ENCODE measurements at places on chromosomes 16 and 17.

DNA sequence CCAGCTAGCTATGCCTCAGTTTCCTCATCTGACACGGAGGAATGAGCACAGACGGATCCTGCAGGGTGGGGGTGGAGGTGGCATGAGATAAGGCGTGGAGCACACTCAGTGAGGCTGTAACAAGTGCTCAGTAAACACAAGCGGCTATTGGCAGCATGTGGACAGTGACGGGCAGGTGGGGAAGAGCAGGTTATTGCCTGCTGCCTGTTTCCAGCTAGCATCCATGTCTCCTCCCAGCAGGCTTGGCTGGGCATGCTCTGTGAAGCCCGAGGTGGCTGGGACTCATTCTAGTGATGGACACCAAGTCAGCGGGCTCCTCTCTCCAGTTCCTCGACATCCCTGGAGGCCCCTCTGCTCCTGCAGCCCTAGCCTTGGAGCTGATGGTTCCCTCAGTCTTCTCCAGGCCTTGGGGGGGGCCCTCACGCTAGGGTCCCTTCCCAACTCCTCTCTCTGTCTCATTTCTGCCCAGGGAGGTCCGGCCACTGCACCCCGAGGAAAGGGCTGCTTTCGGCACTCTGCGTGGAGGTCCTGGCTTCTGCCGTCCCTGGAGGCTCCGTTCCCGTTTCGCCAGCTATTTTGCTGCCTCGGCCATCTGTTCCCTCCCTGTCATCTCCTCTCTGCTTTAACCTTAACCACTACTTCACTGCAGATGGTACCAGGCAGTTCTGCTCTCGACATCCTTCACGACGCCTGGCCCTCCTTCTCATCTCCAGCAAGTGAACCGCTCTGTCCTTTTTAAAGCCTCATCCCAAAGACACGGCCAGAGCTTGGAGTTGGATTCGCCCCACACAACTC lies 6.2 kb downstream of the RTN4RL1 start:
- no peak for DNase-seq

GRCh38 chr16:86221085-86221484 lies 289.2 kb upstream of the FOXF1 start:
- no peak for DNase-seq

DNA sequence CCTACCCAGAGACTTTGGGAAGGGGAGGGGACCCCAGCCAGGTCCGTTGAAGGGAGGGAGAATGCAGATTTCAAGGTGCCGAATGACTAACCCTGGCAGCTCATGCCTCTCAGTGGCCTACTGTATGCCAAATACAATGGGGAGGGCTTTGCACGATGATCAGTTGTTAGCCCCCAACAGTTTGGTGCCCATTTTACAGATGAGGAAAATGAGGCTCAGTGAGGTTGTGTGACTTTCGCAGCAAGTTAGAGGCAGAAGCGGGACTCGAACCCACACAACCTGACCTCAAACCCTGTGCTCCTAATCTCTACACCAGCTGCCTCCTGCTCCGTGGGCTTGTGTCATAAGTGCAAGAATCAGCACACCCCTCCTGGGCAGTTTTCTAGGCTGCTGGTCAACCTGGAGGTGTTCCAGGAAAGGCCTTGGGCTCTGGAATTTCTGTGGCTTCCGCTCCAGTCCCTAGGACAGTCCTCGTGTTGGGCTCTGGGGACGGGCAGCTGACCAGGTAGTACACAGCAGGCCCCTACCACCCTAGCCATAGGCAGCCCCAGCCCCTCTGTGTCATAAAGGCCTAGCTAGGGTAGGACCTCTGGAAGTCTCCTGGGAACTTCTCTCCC lies 11.9 kb upstream of the NAGPA start:
- DNase-seq: no peak

- DNase-seq: no peak
These were observed 45.8 kb downstream of the TEX2 start for GRCh38 chr17:64217249-64217691.

DNA sequence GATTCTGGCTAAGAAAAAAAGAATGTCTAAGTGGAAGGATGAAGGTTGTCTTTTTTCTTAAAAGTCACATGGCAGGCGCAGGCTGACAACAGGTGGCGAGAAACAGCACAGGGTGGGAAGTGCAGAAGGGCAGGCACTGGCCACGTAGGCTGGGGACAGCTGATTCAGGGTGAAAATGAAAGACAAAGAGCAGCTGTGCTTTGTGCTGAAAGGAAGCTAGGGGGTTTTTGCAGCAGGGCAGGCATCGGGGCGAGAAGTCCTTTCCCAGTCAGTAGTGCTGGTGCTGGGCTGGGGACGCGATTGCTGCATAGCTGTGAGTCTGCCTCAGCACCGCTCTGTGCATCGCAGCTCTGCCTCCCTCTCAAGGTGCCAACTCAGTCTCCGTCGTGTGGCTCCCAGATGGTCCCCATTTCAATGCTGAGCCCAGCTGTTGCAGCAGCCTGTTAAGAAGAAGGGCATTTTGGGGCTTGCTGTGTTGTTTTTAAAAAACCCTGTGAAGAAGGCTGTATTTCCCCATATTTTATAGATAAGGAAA lies 183.1 kb upstream of the CCL2 start:
- no peak for DNase-seq

DNA sequence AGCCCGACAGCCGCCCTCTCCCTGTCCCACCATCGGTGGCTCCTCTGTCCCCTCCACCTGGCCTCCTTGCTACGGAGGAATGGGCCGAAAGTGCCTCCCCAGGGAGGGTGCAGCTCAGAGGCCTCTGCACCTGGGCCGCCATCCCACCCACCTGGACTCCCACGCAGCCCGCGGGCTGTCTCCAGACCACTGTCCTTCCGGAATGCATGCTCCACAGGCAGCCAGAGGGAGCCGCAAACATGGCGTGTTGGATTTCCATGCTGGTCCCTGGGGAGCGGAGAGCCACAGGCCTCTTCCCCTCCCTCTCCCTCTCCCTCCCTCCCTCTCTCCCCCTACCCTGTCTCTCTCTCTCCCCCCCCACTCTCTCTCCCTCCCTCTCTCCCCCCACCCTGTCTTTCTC lies 3.0 kb downstream of the SSTR5 start:
- no peak for DNase-seq

GRCh38 chr17:3004150-3004801 lies 59.1 kb downstream of the OR1D5 start:
- peak; percentile 28 for DNase-seq

- no peak for DNase-seq
These were observed 9.9 kb downstream of the HEXIM2 start for GRCh38 chr17:45171338-45172231.

DNA sequence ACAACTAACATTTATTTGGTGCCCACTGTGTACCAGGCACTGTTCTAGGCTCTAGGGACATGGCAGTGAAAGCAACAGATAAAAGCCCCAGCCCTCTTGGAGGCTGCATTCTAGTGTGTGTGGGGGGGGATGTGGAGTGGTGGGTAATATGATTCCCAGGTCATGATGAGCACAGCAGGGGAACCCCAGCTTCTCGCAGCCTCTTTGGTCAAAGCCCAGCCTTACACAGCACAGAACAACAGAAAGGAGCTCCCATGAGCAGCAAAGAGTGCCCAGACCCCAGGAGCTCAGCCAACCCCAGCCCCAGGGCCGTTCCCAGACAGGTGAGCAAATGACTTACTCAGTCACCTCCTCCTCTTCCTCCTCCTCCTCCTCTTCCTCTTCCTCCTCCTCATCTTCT lies 21.9 kb downstream of the CNGB1 start:
- no peak for DNase-seq

DNA sequence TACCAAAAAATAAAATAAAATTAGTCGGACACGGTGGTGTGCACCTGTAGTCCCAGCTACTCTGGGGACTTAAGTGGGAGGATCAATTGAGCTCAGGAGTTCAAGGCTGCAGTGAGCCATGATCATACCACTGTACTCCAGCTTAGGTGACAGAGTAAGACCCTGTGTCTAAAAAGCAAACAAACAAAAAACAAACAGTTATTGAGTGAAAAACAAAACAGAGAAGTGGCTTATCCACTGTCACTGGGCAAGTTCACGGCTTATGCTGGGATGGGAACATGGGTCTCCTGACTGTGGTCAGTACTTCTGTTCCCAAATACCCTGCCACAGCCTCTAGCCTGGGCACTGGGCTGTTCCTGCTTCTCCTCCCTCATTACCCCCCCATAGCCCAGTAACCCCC lies 9.5 kb upstream of the GRN start:
- no peak for DNase-seq

DNA sequence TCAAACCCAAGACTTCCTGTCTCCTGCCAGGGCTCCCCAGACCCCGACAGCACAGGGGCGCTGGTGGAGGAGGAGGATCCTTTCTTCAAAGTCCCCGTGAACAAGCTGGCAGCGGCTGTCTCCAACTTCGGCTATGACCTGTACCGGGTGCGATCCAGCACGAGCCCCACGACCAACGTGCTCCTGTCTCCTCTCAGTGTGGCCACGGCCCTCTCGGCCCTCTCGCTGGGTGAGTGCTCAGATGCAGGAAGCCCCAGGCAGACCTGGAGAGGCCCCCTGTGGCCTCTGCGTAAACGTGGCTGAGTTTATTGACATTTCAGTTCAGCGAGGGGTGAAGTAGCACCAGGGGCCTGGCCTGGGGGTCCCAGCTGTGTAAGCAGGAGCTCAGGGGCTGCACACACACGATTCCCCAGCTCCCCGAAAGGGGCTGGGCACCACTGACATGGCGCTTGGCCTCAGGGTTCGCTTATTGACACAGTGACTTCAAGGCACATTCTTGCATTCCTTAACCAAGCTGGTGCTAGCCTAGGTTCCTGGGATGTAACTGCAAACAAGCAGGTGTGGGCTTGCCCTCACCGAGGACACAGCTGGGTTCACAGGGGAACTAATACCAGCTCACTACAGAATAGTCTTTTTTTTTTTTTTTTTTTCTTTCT lies 8.1 kb downstream of the SERPINF1 start:
- no peak for DNase-seq

DNA sequence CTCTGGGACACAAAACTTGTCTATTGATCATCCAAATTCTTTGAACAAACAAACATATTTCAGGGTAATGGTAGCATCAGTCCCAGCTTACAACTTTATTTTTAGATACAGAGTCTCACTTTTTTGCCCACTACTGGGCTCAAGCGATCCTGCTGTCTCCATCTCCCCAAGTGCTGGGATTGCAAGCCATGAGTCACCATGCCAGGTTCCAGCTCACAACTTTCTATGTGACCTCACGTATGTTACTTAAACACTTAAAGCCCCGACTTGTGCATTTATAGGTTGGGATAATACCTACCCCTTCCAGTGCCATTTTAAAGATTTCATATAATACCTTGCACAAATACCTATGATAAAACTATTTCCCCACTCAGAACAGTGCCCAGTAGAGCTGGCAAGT lies 42.0 kb upstream of the KSR1 start:
- DNase-seq: no peak

DNA sequence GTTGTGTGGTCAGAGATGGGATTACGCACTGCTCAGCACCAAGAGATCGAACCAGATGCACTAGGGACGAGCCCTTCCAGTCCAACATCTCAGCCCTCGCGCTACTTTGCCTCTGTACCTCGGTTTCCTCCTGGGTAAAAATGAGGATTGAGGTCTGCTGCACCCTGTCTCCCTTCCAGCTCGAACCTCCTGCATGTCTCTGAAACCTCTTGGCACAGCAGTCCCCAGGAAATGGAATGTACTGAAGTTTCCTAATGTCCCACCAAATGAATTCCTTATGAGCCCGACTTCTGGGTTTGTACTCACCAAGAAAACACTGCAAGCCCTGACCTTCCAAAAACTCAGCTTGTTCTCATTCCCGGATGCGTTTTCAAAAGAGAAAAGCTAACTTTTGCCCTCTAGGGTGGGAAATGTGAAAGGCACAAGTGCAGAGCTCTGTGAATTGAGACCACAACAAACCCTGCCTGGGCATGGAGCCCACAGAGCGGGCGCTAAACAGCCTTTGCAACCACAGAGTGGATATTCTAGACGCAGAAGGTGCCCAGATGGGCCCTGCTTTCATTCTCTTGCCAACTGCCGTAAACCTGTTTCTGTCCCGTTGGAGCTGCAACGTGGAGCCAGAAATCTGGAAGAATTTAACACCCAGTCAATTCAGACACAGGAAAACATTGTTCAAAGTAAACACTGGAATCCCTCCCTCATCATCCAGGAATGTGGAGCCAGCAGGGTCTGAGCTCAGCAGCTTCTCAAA lies 10.3 kb downstream of the CDRT4 start:
- no peak for DNase-seq

GRCh38 chr16:19135896-19136438 lies 22.2 kb downstream of the ITPRIPL2 start:
- no peak for DNase-seq

DNA sequence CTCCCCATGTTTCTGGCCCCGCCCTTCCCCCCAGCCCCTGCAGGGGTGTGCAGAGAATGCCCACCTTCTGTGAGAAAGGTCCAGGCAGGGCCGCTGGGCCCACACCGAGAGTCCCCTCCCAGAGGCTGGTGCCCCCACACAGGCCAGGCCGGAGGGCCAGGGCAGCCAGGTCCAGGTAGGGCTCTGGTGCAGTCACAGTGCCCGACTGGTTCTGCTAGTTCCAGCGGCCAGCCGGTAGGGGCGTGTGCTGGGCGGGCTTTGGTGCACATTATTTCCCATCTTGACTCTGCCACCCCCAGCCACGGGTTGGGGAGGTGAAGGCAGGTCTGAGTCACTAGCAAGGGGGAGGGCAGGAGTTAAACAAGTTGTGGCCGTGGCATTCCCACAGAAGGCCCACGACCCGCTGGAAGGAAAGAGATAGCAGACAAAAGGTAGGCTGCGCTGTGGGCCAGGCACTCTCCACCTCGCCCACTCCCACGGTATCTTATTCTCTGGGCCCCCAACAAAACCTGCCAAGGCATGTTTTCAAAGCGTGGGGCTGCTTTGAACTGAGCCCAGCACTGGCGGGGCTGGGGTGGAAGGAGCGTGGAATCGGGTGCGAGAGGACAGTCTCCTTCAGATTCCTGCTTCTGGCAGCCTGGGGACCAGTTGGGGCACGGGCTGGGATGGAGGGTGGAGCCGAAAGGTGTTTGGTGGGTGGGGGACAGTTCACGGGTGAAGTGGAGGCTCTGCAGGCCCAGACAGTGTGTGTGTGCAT lies 1.9 kb downstream of the EPN3 start:
- no peak for DNase-seq

- DNase-seq: no peak
These were observed 34.4 kb upstream of the GAN start for GRCh38 chr16:81280393-81280792.

GRCh38 chr17:63285551-63285950 lies 160.6 kb downstream of the CYB561 start:
- DNase-seq: no peak

- DNase-seq: peak; percentile 33
These were observed 396 bp downstream of the NFE2L1 start for GRCh38 chr17:48048384-48049126.

- no peak for DNase-seq
These were observed 136.7 kb downstream of the SNX11 start for GRCh38 chr17:48244121-48244711.

DNA sequence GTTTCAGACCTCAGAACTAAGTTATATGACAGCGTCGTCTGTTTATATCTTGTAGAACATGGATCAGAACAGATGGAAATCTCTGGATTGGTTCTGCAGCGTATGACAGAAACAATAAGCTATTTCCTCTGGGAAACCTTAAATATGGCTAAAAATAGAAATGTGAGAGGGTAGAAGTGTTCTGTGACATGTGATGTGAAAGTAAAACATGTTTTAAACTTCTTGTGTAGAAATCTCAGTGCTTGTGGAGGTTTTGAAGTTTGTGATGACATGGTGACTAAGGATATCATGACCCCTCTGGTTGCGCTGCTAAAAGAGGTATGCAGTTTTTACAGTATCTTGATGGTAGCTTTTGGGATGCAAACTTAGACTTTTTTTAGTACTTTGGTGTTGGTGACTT lies 2.8 kb downstream of the HEATR3 start:
- DNase-seq: no peak
